Pancreas (tissue), 10 donors: ENCODE measurements at places on chromosomes 12 and 14. TPM values are rescaled to one million over a fixed set of nuclear protein-coding genes. Genes with fewer than 3 reads are reported as not detected.

The RPL10L gene
- not detected for polyA plus RNA-seq

The LGMN gene
- 39.5 TPM for polyA plus RNA-seq

The CINP gene
- 25.8 TPM for polyA plus RNA-seq

The HOXC10 gene
- polyA plus RNA-seq: 0.16 TPM

The NRXN3 gene
- polyA plus RNA-seq: 1.5 TPM

The JPH4 gene
- 1.3 TPM for polyA plus RNA-seq

The PLXNC1 gene
- 0.53 TPM for polyA plus RNA-seq

The OXA1L gene
- polyA plus RNA-seq: 91.2 TPM

The YY1 gene
- 17.8 TPM for polyA plus RNA-seq

The DIO2 gene
- 0.53 TPM for polyA plus RNA-seq

The TAS2R10 gene
- polyA plus RNA-seq: not detected

GRCh38 chr14:71415404-71415690 lies 508.1 kb downstream of the PCNX1 start:
- no peak for DNase-seq

DNA sequence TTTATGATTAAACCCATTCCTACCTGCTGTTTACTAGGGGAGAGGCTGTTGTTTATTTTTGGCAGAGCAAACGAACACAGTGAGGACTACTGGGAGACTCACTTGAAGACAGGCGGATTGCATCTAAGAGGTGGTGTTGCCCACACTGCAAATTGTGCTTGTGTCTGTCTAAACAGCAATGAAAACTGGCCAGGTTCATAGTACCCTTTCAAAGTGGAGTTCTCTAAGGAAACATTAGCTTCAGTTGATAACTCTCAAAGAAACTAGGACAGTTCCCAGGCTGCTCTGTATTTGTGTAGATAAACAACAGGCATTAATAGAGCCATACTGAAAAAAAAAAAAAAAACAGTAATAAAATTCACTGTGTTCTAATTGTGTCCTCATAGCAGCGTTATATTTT lies 466.0 kb upstream of the RGS6 start:
- no peak for DNase-seq

- no peak for DNase-seq
Measured at GRCh38 chr14:92601131-92601710, 87.6 kb downstream of the RIN3 start.

GRCh38 chr12:27541031-27541719 lies 17.2 kb downstream of the PPFIBP1 start:
- DNase-seq: no peak

- no peak for DNase-seq
Measured at GRCh38 chr14:85214471-85214870, 315.5 kb upstream of the FLRT2 start.

DNA sequence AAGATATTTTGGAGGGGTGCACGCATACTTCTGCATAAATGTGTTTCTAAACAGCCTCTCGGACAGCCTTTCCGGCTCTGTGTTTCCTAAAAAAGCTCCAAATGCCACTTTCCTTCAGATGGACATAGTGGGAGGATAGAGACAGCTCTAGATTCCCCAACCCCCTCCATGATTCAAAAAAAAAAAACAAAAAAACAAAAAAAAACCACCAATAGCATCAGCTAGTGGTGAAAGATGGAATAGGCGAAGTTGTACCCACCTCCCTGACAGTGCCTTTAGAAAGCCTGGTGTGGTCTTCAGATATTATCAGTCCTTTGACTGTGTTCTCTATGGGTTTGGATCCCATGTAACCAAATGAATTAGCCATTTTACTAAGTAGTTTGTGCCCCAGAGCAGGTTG lies 94.1 kb downstream of the PHETA1 start:
- DNase-seq: no peak

DNA sequence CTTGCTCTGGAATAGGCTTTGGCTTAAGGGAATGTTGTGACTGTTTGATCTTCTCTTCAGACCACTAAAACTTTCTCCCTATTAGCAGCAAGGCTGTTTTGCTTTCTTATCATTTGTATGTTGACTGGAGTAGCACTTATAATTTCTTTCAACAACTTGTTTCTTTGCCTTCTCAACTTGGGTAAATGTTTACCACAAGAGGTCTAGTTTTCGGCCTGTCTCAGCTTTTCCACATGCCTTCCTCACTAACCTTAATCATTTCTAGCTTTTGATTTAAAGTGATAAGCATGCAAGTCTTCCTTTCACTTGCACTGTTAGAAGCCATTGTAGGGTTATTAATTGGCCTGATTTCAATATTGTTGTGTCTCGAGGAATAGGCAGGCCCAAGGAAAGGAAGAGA lies 126.7 kb upstream of the AEBP2 start:
- no peak for DNase-seq

DNA sequence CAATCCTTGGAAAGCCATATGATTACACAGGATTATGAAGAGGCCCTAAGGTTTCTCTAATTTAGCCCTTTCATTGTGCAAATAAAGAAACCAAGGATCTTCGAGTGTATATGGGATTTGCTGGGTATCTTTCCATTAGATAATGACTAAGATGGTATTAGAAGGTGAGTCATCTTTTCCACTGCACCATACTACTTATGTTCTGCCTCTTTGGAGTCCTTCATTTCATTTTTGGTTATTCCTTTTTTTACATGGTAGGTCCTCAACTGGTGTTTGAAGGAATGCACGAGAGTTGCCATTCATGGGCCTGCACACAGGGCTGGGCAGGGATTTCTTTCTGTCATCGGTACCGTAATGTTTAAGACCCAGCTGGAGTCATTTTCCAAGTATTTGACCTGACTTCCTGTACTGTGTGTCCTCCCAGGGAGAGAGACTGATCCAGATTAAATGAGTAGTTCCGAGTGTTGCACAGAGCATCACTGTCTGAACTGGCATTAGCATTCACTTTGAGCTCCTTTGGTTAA lies 85.7 kb downstream of the BORCS5 start:
- DNase-seq: no peak

- DNase-seq: no peak
Measured at GRCh38 chr12:114746297-114747011, 62.5 kb upstream of the TBX3 start.

- DNase-seq: peak; percentile 2
Measured at GRCh38 chr14:94568186-94568585, 6.9 kb downstream of the SERPINA4 start.

- no peak for DNase-seq
Measured at GRCh38 chr12:118327391-118327790, 45.3 kb downstream of the TAOK3 start.

DNA sequence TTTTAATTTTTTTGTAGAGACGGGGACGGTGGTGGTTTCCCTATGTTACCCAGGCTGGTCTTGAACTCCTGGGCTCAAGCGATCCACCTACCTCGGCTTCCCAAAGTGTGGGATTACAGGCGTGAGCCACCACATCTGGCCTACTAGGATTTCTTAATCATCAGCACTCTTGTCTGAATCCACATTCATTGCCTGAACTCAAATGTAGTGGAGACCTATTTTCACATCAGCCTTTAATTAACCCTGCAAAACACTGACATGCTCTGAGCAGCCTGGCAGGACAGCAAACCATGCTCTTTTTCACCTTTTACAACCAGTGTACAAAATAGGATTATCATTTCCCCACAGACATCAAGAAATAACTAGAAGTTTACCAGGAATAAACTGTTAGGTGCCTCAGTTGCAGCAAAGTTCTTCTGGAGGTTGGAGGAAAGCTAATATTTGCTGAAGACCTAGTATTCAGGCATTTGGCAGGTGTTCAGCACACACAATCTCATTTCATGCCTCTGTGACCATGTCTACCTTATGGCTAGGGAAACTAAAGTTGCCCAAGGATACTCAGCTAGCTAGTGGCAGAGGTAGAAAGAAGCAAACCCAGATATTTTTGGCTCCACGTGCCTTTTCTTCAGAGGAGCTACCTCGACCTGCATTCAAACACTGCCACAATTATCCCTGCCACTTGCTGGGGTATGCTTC lies 37.7 kb downstream of the CFL2 start:
- DNase-seq: no peak

DNA sequence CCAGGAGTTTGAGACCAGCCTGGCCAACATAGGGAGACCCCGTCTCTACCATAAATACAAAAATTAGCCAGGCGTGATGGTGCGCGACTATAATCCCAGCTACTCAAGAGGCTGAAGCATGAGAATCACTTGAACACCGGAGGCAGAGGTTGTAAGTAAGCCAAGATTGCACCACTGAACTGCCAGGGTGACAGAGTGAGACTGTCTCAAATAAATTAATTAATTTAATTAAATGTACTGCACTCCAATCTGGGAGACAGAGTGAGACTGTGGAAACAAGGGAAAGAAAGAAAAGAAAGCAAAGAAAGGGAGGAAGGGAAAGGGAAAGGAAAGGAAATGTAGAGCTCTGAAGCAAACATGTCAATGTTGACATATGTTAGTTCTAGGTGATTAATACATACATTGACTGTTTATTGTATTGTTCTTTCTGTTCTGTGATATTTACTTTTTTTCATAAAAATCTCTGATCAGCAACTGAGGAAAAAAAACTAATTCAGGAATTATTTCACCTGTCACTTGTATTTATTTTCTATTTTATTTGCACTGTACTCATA lies 99.6 kb downstream of the DENND5B start:
- no peak for DNase-seq

DNA sequence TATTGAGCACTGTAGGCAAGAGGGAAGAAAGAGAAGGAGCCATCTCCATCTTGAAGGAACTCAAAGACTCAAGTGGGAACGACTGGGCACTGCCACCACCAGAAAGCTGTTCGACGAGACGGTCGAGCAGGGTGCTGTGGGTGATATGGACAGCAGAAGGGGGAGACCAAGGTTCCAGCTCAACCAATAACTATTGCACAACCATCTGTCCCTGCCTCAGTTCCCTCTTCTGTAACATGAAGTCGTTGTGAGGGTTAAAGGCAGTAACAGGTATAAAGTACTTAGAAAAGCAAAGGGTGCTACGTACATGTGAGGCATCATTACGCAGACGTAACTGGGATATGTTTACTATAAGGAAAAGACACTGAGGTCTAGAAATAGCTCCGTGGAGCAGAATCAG lies 13.9 kb upstream of the BDKRB1 start:
- no peak for DNase-seq

DNA sequence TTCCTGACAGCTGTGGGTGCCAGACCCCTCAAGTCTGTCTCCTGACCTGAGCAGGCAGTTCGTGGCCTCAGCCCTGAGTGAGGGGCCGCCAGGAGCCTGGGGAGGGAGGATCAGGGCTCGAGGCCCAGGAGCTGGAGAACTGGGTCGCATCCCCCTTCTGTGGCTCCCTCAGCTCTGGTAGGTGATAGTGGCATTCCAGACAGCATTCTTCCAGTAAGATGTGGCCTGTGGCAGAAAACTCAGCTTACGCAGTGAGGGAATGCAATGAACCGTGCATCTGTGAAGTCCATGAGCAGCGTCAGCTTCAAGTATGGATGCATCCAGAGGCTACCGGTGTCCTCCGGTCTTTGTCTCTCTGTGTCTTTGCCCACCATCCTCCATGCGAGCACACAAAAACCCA lies 28.4 kb upstream of the FBRSL1 start:
- no peak for DNase-seq

GRCh38 chr12:88327276-88327675 lies 185.2 kb downstream of the TMTC3 start:
- DNase-seq: no peak

- no peak for DNase-seq
Measured at GRCh38 chr12:45575823-45576475, 153.6 kb upstream of the ARID2 start.

GRCh38 chr12:107163413-107163812 lies 70.1 kb upstream of the CRY1 start:
- DNase-seq: no peak

DNA sequence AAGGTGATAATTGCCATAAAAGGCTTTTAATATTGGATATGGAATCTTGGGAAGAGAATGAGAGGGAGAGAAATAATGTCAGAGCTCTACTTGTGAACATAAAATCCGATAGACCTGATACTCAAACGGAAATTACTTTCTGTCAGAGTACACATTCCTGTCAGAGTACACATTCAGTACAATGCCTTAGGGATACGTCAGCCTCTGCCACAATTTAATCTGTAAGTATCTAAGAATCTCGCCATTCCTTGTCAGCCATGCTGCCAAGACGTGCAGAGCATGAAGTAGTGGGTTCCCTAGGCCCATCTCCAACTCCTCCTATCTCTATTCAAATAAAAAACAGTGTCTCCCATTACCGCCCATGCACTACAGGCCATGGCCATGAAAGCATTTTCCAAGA lies 242.6 kb downstream of the CEP128 start:
- DNase-seq: no peak

- DNase-seq: no peak
Measured at GRCh38 chr12:75661908-75662307, 150.5 kb upstream of the KRR1 start.

GRCh38 chr14:57928732-57929131 lies 62.8 kb upstream of the SLC35F4 start:
- no peak for DNase-seq

- DNase-seq: no peak
Measured at GRCh38 chr12:94284046-94284445, 135.7 kb downstream of the PLXNC1 start.

DNA sequence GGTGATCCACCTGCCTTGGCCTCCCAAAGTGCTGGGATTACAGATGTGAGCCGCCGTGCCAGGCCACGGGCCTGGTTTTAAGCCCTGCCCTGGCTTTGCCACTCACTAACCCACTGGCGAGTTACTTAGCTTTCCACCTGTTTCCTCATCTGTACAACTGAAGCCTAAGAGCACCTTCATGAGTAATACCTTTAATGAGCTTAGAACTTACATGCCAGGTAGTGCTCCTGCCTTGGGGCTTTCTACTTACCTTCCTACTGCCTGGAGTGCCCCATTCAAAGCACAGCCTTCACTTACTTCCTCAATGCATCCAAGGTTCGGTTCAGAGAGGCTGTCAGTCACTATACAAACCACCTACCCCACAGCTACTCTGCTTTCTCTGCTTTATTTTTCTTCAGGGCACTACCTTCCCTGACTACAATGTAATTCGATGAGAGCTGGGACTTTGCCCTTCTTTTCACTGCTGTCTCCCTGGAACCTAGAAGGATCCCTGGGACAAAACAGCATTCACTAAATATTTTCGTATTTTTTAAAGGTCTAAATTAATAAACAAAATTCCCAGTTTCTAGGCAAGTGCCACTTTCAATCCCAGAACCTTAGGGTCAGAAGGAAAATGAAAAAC lies 13.8 kb downstream of the ZCCHC8 start:
- DNase-seq: no peak

- no peak for DNase-seq
Measured at GRCh38 chr12:43233861-43234260, 318.1 kb downstream of the ADAMTS20 start.

GRCh38 chr12:3275171-3276041 lies 198.2 kb downstream of the TSPAN9 start:
- DNase-seq: peak; percentile 95

GRCh38 chr14:68676511-68676943 lies 116.3 kb downstream of the ZFP36L1 start:
- DNase-seq: no peak
